ENCODE measurements at places on chromosomes 7 and 10.
A peak's percentile ranks its signal among the peaks of the same experiment; 100 is the strongest.

DNA sequence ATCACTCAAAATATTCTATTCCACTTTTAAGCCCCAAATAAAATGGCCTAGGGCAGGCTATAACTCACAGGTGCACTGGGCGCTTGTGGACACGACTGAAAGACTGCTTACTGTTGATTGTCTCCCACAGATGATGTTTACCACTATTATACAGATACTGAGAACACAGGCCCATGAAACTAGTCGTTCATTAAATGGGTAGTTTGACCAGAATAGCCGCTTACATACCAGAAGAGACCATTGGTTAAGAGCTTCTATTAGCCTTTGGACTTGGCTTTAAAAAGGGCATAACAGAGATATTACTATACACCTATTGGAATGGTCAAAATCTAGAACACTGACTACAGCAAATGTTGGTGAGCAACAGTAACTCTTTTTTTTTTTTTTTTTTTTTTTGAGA lies 4.3 kb downstream of the CCDC6 start:
- no peak for DNase-seq

- DNase-seq = no peak
Observed at GRCh38 chr7:99560834-99561736, 2.6 kb downstream of the ZNF655 start.

DNA sequence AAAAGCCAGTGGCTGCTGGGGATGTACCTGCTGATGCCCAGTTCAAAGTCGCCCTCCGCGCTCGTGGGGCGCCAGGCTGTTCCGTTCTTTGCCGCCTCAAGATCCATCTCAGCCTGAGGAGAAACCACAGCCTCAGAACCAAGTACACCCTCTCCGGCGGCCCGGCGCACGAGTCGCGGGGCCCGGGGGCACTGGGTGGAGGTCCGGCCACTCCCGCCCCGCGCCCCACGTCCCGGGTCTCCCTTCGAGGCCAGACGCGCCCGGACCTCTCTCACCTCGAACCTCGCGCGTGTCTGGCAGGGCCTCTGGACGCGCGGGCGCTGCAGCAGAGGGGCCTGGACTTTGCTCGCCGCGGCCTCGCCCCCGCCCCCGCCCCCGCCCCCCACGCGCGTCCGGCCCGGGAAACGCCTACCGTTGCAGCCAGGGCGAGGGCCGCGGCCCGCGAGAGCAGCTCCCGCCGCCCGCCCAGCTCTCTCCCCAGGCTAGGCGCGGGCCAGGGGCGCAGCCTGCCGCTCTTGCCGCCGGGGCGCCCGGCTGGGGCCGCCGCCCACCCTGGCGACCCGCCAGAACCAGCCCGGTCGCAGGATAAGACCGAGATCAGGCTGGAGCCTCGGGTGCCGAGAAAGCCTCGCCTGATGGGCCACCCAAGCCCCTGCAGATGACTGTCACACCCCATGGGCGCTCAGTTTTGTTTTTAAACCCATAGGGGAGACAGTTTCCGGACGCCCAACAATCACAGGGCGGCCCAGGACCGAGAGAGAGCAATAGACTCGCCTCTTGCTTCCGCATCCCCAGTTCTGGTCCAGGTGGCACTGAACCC lies at the start of gene ABCB4:
Gene ABCB4 (minus strand): TSS at position 322 of the 820 bp plus-strand sequence. CDS start 215 bp downstream, at position 107.
- peak; percentile 9 for DNase-seq

- DNase-seq = no peak
Observed at GRCh38 chr10:101903827-101904550, 60.4 kb upstream of the KCNIP2 start.

DNA sequence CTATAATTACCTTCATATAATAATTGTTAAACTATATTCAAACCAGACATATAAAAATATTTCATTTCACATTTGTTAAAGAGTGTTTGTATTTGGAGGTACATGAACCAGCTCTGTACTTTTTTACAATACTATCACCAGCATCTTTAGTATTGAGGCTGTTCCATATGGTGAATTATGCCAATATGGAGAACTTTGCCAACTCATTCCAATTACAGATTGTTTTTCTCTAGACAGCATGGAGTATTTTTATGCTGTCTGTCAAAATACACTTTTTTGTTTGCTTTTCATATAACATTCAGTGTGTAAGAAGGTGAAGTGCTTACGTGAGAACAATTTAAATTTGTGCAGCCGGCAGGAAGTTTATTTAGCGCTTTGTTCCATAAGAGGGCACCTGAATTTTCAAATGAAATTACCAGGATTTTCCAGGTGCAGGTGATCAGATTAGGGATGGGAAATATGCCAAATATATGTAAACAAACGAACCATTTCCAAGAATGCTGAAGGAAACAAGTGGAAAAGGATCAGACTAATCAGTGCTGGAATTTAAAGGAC lies 54.9 kb downstream of the SEMA3E start:
- no peak for DNase-seq

GRCh38 chr7:15707570-15707969 lies 21.1 kb upstream of the MEOX2 start:
- no peak for DNase-seq

DNA sequence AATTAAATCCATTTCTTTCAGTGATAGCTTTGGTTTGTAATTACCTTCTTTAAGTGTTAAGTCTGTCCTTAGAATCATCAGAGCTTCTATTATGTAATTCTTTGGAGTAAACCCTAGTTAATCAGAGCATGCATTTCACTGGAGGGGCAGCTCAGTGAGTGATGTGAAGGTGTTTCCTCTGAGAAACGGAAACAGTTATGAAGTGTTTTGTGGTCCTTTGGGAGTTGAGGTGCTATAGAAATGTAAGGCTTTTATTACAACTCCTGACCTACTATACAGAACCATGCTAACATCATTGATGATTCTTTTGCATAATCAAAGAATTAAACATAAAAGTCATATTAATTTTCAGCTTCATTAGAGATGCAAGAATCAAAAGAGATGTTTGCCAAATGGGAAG lies 141.5 kb downstream of the EXOC4 start:
- DNase-seq = no peak

DNA sequence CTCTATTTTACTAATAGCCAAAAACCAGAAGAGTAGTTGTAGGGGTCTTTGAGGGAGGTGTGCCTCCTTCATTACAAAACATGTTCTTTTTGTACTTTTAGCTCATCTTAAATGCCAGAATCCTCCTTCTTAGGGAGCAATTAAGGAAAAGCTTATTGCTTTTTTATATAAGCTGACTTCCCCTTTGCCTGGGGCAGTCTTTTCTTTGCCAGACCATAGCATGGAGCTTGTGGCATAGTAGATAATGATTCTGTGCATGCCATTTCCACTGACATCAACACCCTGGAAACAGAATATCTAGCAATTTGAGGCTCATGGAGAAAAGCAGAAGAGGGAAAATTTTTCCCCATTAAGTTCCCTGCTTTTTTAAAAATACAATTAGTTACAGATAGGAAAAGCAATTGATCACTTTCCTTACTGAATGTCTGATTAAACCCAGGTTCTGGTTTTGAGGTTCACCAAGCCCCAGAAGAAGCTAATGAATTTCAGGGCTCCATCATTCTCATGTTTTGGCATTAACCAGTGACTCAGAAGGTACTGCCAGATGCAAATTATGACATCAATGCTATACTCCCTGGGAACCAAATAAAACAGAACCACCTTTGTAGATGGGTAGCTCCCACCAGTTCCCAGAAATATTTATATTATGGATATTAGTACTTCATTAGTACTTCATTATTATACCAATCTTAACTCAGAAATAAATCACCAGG lies 410.6 kb downstream of the KCNMA1 start:
- peak; percentile 51 for DNase-seq

GRCh38 chr7:106731646-106732444 lies 70.9 kb upstream of the CCDC71L start:
- no peak for DNase-seq

DNA sequence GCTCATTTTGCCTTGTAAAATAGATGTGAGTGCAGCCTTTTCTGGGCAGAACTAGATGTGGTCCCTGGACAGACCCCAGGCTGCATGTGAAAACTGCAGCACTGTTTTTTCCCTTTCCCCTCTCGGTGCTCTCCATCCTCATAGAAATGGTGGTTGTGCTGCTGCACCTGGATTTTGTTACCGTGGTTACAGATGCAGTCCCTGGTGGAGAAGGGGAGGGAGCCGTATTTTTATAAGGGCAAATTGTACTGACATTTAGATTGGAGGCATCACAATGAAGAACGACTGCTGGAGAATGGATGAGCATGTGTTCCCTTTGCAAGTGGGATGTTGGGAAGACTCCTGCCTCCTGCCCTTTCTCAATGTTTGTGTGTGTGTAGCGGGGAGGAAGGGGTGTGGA lies 469.9 kb downstream of the CCSER2 start:
- no peak for DNase-seq

DNA sequence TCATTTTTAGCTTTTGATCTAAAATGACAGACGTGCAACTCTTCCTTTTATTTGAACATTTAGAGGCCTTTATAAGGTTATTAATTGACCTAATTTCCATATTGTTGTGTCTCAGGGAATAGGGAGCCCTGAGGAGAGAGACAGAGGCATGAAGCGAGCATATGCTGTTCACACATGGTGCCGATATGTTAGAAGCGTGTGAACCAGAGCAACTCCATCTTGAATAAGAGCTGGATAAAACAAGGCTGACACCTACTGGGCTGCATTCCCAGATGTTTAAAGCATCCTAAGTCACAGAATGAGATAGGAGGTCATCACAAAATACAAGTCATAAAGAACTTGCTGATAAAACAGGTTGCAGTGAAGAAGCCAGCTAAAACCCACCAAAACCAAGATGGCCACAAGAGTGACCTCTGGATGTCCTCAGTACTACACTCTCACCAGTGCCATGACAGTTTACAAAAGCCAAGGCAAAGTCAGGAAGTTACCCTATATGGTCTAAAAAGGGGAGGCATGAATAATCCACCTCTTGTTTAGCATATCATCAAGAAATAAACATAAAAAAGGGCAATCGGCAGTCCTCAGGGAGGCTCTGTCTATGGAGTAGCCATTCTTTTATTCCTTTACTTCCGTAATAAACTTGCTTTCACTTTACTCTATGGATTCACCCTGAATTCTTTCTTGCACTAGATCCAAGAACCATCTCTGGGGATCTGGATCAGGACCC lies 80.1 kb downstream of the SEC61G start:
- DNase-seq = no peak

DNA sequence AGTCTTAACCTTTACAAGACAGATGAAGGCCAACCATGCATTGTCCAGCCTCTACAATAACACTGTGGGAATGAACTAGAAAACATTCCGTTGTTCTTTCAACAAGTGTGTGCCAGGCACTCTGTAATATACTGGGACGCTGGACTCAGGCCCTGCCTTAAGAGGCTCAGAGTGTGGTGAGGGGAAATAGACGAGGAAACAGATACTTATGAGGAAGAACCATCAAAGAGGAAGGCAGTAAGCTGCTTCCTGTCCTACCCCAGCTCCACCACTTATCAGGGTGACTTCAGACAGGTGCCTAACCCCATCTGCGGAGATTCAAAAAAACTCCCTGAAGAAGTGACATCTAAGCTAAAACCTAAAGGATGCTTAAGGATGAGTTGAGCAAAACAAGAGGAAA lies 8.9 kb upstream of the TRIM8 start:
- DNase-seq = no peak

Measured in kidney tubule cell (primary cell).